Activated CD4-positive, CD25-positive, alpha-beta regulatory T cell treated with anti-CD3 and anti-CD28 coated beads, Interleukin-2, amount 50 U/mL, for 16 hours (primary cell): ENCODE measurements at places on chromosomes 16 and 17.

GRCh38 chr17:1896243-1897104, 66.7 kb downstream of the RPA1 start:
- DNase-seq = no peak

DNA sequence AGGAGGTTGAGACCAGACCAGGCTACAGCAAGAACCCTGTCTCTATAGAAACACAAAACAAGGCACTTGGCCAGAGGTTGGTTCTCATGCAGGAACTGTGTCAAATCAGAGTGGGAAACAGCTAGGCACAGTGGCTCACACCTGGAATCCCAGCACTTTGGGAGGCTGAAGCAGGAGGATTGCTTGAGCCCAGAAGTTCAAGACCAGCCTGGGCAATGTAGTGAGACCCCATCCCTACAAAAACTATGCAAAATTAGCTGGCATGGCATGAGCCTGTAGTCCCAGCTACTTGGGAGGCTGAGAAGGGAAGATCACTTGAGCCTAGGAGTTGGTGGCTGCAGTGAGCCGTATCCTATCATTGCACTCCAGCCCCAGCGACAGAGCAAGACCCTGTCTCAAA, 1.7 kb downstream of the UNKL start:
- no peak for DNase-seq

DNA sequence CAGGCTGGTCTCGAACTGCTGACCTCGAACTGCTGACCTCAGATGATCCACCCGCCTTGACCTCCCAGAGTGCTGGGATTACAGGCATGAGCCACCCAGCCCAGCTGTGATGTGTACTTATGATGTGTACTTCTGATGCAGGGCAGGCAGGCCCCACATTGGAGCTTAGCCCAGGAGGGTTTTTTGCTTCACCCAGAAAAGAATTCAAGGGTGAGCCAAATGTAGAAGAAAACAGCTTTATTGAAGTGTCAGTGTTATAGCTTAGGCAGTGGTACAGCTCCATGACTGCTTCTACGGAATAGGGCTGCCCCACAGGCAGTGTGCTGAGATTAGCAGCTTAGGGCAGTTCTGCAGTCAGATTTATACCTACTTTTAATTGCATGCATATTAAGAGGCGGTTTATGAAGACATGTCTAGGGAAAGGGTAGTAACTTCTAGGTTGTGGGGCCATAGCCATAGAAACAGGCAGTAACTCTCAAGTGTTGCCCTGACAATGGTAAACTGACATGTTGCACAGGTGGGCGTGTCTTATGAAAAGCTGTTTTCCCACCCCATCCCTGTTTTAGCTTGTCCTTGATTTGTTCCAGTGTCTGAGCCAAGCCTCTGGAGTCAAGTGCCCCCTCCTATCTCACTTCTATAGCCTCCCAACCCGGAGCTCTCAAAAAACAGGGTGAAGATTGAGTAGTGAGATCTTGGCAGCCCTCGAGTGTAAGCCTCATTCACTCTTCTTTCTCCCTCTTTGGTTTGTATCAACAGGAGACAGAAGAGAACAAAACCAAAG, 24.1 kb upstream of the POLR3E start:
- no peak for DNase-seq

- no peak for DNase-seq
These were observed 48.5 kb downstream of the HAPSTR1 start for GRCh38 chr16:9139965-9140364.

DNA sequence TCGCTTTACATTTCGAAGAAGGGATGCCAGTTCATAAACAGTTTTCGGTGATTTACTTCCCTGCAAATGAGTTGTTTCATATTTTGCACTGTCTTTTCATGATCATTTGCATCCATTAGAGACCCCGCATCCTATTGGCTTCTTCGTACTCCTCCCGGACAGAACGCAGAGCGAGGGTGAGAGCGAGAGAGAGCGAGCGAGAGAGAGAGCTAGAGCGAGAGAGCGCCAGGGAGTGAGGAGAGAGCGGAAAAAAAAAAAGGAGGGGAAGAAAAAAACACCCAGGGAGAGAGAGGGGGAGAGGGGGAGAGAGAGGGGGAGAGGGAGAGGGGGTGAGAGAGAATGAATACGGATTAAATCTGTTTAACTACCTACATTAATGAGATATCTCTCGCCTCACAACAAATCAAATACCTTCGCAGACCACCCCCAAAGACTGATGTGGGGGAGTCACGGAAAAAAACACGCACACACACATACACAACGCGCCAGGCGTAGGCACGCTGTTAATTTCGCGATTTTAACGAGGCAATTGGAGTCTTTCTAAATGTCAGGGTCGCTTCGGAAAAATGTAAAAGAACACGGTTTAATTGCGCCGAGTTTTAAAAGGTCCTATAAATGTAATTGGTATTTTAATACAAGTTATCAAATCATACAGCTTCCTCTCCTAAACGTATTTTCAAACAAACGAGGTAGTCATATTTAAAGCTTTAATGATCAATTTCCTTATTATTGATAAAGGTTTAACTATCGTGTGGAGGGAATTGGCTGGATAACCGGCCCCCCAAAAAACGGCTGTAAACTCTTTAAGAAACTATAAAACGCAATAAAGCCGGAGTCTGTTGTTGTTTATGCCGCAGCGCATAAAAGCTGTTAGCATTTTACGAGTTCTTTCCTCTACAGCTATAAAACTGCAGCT, at the start of gene HOXB8:
Gene HOXB8, minus strand, starts transcription at position 246 of the 916 bp plus-strand sequence. CDS start 588 bp downstream, outside the sequence.
- no peak for DNase-seq

- DNase-seq = no peak
These were observed 334.8 kb upstream of the HSBP1 start for GRCh38 chr16:83472776-83473501.

GRCh38 chr16:58128711-58129096, 477 bp downstream of the CFAP20 start:
- no peak for DNase-seq

GRCh38 chr16:89375021-89375420, 115.3 kb downstream of the ANKRD11 start:
- DNase-seq = no peak

DNA sequence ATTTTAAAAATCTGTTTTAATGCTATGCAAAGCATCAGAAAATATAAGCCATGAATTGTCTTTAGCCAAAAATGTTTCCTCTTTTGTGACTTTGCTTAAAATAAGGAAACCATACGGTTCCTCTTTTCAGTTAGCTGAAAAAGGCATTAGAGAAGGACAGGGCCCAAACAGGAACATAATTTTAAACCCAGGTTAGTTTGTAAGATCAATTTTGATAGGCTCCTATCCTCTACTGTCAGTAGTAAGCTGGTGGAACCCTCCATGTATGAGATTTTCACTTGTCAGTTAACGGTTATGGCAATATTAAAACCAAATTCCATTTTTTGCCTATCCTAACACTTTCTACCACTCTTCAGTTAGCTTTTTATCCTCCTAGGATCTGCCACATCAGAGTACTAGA, 4.3 kb downstream of the EVI2B start:
- DNase-seq = no peak

GRCh38 chr16:25707982-25708583, 16.3 kb downstream of the HS3ST4 start:
- DNase-seq = no peak

DNA sequence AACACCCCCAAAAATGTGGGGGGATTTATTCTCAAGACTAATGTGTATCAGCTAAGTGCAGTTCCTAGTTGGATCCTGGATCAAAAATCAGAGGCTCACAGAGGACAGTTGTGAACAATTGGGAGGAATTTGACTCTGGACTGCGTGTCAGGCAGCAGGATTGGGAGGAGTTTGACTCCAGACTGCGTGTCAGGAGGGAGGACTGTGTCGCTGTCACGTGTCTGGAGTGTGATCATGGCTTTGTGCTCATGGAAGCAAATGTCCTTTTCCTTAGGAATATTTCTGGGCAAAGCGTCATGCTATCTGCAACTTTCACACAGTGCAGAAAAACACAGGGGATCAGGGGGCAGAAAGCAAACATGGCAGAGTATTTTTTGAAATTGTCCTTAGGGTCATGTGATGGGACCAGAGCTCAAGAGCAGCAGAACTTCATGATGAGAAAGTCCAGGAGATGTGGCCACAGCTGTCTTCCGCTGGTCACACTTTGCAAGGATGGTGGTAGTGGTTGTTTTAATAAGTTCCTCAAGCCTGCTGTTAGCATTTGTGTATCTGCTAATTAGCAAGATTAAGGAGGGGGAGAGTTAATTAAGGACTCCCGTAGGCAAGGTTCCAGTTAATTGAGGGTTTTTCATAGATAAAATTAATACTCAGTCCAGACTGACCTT, 122.0 kb upstream of the CHMP6 start:
- DNase-seq = no peak

DNA sequence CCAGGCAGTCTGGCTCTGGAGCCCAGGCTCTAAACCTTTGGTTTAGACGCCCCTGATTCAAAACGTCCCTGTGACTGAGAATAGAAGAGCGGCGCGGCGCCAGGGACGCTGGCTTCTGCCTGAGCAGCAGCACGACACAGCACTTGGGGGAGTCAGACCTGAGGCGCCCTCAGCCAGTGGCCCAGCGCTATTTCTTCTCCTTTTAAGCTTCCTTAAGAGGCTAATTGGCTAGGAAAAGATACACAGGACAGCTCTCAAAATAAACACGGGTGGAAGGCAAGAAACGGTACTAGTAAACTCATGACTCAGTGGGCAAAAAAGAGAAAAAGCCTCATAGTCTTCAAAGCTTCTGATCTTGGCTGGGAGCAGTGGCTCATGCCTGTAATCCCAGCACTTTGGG, 34.9 kb downstream of the GTF3C1 start:
- no peak for DNase-seq

DNA sequence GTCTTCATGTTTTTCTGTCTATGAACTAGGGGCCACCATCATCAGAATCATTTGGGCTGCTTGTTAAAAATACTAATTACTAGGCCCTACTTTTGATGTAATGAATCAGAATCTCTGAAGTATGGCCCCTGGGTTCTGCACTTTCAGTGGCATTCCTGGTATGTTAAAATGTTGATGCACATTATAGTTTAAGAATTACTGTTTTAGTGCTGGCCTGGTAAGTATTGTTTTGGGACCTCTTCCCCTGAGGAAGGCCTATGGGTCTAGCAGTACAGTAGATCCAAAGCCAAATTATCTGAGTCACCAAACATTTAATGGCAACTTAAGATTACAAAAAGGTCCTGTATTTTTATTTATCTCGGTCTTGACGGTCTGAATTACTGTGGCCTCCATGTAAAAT, 58.8 kb downstream of the AP2B1 start:
- DNase-seq = no peak

DNA sequence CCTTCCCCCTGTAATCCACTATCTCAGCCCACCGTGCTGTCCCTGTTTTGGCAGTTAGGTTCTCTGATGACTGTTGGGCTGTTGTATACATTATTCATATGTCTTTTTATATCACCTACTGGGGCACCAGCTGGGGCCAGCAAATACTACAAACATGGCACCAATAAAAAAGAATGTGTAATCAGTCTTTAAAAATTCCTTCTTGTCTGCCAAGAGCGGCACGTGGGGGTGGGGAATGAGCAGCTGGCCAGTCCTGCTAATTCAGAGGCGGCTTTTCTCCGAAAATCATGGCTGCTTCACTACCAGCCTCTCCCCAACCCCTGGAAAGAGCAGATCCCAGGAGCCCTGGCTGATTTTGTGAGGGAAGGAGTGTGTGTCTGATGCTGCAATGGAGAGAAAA, 77.7 kb upstream of the EEF2KMT start:
- DNase-seq = no peak

GRCh38 chr17:28507567-28508203, 1.5 kb downstream of the FOXN1 start:
- DNase-seq = no peak

DNA sequence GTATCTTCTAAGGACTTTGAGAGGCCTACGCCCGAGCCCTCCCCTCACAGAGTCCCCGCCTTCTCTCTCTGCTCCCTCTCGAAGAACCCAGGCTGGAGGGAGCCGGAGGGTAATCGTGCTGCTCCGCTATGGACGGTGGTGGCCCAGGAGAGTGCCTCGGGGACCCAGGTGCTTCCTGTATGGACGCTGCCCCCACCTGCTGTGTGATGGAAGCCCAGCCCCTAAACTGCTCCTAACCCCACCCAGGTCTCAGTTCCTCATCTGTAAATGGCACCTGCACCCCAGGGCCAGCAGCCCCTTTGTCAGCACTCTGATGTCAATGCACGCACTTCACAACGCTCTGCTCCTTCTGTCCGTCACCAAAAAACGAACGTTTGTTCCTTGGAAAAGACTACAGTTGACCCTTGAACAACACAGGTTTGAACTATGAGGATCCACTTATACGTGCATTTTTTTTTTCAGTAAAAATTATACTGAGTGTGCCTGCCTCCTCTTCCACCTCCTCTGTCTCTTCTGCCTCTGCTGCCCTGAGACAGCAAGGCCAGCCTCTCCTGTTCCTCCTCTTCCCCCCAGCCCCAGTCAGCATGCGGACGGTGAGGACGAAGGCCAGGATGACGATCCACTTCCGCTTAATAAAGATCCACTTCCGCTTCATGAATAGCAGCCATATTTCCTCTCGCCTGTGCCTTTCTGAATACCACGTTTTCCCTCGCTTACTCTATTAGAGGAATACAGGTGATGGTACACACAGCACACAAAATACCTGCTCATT, 118.3 kb downstream of the BANP start:
- no peak for DNase-seq

DNA sequence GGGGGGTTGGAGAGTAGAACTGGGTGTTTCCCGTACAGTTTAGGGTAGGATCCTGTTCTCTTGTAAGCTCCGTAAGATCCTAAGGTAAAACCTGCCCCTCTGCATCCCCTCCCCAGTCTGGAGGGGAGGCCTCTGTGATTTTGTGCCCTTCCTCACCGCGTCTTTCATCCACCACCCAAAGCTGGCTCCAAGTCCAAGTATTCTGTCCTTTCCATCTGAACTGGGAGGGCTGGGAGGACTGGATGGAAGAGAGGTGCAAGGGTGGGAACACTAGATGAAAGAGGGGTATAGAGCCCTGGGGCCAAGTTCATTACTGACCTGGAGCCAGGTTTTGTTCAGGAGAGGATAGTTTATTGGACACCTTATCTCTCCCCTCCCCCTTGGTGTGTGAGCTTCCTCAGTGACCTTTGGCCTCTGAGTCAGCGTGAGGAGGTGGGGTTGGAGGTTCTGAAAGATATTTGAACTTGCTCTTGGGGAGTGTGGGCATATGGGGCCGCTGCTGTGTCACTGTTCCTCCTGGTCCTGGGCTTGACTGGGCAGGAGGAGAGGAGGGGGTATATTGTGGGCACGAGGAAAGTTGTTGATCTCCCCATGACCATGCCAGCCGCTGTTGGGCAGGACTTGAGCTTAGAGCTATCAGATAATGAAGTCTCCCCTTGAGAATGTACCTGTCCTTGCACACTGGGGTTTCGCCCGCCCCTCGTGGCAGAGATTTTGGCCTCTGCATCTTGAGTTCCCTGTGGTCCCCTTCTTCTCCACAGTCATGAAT, 1.6 kb downstream of the LASP1 start:
- peak; percentile 66 for DNase-seq

DNA sequence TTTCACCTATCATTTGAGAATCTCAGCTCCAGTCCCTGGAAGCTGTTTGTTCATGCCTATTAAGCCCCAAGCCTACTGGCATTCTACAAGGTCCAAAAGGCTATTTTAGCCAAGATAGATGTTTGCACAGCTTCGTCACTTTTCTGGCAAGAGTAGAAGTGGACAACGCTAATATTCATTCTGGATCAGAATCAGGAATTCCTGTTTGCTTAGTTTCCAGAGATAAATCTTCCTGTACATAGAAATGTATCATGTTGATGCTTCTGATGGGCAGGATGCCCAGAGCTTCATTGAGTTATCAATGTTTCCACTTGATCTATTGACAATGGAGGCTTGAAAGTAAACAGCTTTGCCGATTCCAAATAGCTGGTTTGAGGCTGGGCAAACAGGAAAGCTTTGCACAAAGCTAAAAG, 260.7 kb upstream of the CA10 start:
- DNase-seq = no peak
